ENCODE measurements at places on chromosomes 3 and 15.
A peak's percentile ranks its signal among the peaks of the same experiment; 100 is the strongest.

- DNase-seq, result no peak
These were observed 9.5 kb downstream of the CHSY1 start for GRCh38 chr15:101242160-101242998.

- no peak for DNase-seq
These were observed 2.5 kb upstream of the FSIP1 start for GRCh38 chr15:39785139-39785538.

- peak; percentile 93 for DNase-seq
These were observed 13.3 kb upstream of the PAQR9 start for GRCh38 chr3:142976621-142977398.

DNA sequence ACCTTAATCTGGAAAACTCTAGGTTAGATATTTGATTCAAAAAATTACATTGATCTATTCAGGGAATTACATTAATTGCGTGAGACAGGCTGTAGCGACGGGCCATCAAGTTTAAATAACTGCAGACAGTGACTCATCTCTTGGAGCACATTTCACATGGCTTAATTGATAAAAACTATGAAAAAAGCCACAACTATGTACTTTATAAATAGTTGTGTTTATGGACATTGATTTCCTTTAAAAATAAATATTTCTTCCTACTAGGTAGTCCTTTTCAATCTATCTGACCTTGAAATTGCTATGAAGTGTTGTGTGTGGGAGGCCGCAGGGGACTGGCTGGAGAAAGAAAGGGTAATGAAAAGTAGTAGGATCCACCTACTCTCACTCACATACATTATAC, 157.8 kb downstream of the IL1RAP start:
- no peak for DNase-seq

DNA sequence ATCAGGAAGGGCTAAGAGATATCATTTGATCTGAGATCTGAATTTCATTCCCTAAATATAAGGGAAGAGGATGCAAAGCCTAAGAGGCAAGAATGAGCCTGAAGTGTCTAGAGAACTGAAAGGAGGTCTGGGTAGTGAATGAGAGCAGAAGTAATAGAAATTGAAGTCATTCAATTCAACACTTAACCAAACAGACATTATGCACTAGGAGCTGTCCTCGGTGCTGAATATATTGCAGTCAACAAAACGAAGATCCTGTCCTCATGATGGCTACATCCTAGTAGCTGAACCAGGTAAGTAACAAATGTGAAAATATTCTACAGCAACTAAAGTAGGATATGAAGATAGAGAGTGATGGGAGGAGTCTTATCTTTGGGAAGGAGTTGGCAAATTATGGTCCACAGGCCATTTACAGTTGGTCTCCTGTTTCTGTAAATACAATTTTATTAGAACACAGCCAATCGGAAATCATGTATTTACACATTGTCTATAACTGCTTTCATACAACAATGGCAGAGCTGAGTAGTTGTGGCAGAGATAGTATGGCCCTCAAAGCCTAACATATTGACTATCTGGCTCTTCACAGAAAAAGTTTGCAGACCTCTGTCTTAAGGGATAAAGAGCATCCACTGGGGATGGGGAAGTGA, 192.9 kb upstream of the CADPS start:
- no peak for DNase-seq

DNA sequence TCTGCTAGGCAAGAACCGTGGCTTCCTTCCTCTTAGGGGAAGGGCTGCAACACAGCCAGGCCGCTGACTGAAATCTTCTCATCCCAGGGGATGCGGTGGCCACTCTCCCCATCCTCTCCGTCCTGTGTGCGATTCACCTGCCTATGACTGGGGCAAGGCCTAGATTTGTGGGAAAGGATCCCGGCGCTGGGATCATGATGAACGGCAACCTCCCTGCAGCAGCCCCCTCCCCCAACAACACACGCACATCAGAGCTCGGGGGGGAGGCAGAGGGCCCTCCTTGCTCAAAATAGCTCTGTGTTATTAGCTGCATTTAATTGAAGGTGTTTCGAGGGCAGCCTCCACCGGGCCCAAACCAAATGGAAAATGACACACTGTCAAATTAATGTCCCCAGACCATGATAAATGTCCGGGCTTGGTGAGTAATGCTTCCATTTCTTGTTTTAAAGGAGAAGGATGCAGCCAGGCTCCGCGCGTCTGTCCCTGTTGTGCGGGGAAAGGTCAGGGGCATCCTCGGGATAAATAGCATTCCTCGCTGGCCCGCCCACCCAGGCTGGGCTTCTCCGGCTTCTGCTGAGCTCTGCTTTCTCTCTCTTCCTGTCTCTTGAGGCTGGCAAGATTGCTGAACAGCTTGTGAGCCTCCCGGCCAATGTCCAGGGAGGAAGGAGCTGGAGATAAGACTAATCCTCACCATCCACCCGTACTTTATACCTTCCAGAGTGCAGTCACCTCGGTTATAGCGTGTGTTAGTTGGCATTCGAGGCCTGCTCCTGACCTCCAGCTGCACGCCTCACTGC, 56.4 kb upstream of the TLE3 start:
- DNase-seq, result peak; percentile 60

GRCh38 chr3:58989163-58989562, 60.7 kb downstream of the CFAP20DC start:
- no peak for DNase-seq

- no peak for DNase-seq
These were observed 45.1 kb downstream of the TNIK start for GRCh38 chr3:171415070-171415469.

- DNase-seq, result no peak
These were observed at the start of gene GABRR3 for GRCh38 chr3:98035208-98035607. Gene GABRR3, minus strand, starts transcription at chr3:98035315. Its CDS starts 328 bp downstream, at chr3:98034987.

GRCh38 chr3:140023616-140024530, 88.9 kb downstream of the CLSTN2 start:
- DNase-seq, result peak; percentile 64

GRCh38 chr15:33902043-33902442, 66.3 kb upstream of the CHRM5 start:
- DNase-seq, result no peak

GRCh38 chr15:29128671-29129070, 141.0 kb downstream of the NSMCE3 start:
- peak; percentile 20 for DNase-seq

- no peak for DNase-seq
These were observed 83.0 kb upstream of the LMOD3 start for GRCh38 chr3:69205385-69205784.

GRCh38 chr3:56908004-56908403, 106.3 kb upstream of the ARHGEF3 start:
- no peak for DNase-seq

- no peak for DNase-seq
These were observed 729.0 kb upstream of the NR2F2 start for GRCh38 chr15:95601525-95601924.

GRCh38 chr3:59185591-59186369, 136.0 kb upstream of the CFAP20DC start:
- no peak for DNase-seq

DNA sequence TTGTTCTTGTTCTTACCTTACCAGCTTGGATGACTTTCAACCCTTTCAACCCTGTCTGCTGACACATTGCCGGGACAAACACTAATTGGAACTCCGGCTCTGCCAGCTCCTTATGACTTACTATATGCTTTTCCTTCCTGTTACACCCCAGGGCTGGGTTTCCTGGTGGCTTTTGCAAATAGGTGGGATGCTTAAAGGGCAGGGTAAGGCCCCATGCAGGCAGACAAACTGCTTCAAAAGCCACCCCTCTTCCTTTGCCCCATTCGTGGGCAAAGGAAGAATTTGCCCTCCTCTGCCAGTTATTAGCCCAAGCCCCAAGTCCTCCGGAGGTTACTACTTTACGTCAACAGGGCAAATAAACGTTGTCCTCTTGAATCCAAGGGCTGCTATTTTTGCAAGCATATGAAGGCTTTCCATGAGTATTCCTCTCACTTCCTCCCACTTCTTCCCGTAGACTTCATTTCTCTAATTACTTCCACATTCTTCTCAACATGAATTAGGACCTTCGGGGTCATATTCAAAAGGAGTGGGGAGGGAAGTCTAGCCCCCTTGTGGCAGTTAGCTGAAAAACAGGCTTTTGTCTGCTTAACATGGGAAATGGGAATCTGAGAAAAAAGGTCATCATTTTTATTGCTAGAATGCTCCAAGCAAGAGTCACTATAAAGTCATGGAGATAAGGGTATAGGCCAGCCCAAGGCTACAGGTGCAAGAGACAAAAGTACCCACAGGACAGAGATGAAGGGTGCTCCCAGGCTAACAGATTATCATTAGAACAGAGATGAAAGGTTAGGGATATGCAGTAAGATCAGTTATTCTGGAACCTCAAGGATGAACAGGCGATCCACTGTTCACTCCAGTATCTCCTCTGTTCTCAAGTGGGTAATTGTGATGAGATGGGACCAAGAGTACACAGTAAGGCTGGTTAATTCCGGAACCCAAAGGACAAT, 56.3 kb upstream of the FSTL1 start:
- no peak for DNase-seq

GRCh38 chr15:51861557-51862359, 32.3 kb downstream of the TMOD3 start:
- no peak for DNase-seq

DNA sequence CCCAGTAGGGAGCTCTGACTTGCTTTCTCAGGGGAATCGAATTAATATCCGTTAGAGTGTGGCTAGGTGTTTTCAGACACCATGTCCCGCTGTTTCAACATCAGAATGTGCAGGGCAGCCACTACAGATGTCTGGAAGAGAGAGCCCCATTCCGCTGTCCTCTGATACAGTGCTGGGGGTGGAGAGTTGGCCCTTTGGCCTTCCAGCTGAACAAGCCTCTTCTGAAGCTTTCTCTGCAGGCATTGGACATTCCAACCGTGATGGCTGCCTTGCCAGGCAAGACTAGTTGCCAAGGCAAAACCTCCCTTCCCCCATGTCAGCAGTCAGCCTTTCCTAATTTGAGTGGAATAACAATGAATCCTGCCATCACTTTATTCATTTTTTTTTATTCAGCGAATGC, 1.5 kb downstream of the FAH start:
- no peak for DNase-seq

DNA sequence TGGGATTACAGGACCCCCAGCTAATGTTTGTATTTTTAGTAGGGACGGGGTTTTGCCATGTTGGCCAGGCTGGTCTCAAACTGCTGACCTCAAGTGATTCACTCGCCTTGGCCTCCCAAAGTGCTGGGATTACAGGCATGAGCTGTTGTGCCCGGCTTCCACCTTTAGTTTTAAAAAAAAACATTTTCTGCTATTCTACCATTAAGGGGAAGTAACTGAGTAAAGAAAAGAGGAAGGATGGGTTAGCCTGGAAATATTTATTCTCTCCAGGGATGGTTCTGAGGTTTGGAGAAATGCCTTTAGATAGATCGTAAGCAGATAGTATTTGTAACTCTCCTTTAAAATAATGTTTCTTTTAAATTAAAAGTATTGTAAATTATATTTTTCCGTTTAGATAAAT, 3.1 kb downstream of the AP4E1 start:
- no peak for DNase-seq

DNA sequence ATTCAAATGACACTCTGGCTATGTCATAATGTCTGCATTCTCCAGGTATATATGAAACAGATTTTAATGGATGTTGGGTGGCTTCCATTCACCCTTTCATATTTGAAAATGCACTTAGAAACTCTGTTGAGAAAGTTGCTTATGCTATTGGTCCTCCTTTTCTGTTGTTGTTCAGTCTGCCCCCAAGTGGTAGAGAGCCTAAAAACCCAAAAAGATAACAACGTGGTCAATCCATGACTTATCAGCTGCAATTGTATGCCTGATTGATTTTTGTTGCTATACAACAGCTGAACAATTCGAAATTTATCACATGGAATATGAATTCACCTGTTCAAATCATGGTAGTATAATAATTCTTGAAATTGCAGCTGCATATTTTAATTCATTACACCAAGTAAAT, 279.8 kb downstream of the ROBO2 start:
- no peak for DNase-seq

DNA sequence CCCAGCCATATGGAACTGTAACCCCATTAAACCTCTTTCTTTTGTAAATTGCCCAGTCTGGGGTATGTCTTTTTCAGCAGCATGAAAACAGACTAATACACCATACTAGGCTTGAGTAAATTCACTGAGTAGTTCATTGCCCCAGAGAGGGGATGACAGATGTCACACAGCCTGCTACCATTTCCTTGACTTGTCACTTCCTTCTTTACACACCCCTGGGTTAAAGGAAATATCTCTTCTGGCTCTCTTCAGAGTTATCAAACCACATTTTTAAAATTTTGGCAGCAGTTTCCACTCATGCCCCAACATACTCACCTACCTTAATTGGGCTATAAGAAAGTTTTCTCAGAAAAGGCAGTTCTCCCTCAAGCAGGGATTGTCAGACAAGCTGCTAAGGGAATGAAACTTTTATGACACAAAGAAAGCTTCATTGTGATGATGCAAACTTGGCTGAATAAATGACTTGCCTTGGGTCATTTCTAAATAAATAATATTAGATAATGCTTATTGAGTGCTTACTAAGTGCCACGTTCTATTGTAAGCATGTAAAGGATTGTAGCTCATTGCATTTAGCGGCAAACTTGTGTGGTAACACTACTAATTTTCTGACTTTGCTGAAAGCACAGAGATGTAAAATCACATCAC, 68.0 kb upstream of the RBMS3 start:
- no peak for DNase-seq

- no peak for DNase-seq
These were observed 2.0 kb downstream of the SLC26A6 start for GRCh38 chr3:48633256-48633655.

DNA sequence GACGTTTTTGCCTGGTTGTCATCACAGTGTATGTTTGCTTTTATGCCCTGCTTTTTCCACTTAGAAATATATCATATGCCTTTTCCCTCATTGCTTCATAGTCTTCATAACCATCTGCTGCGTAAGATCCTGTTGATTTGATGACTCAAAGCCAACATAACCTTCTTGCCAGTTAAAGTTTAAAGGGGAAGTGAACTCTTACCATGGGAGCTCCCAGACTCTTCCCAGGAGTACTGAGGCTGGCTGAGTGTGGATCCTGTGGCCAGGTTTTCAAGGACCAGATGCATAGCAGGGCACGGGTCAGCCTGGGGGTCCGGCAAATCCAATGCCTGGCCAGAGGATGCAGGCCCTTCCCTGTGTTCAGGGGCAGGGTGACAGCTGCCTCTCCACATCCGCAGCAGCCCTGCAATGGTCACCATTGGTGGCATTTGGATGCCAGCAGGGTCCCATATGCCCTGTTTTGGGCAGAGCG, 42.0 kb upstream of the SACM1L start:
- peak; percentile 46 for DNase-seq

DNA sequence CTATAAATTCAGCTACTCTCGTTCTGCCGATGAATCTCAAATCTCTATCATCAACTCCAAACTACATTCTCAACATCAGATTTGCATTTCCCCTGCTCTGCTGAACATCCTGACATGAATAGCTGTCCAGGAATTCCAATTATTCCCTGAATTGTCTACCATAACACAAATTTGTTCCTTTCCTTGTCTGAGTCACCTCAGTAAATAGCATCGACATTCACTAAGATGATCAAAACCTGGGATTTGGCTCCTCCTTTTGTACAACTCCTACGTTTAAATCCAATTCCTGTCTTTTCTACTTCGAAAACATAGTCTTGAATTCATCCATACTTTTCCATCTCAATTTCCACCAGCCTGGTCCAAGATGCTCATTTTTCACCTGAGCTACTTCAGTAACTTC, 107.0 kb downstream of the GREM1 start:
- DNase-seq, result no peak
